Keratinocyte (primary cell): ENCODE measurements at places on chromosomes 11 and 22.

- no peak for DNase-seq
Measured at GRCh38 chr11:33476945-33477606, 219.9 kb downstream of the HIPK3 start.

DNA sequence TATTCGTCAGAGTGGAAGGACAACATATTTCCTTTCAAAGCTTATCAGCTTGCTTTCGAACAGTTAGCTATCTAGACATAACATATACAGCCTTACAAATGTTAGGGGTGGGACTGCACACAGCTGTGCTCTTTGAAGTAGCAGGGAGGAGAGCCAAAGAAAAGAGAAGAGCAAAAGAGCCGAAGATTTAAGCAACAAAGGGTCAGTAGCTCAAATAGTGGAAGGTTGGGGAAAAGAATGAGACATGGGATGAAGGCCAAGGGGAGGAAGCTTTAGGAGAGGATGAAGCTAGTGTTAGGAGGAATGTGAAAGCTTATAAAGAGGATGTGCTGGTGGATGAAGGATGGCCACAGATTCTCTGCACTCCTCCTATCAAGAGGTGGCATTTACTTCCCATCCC lies 31.8 kb upstream of the IGSF22 start:
- no peak for DNase-seq

DNA sequence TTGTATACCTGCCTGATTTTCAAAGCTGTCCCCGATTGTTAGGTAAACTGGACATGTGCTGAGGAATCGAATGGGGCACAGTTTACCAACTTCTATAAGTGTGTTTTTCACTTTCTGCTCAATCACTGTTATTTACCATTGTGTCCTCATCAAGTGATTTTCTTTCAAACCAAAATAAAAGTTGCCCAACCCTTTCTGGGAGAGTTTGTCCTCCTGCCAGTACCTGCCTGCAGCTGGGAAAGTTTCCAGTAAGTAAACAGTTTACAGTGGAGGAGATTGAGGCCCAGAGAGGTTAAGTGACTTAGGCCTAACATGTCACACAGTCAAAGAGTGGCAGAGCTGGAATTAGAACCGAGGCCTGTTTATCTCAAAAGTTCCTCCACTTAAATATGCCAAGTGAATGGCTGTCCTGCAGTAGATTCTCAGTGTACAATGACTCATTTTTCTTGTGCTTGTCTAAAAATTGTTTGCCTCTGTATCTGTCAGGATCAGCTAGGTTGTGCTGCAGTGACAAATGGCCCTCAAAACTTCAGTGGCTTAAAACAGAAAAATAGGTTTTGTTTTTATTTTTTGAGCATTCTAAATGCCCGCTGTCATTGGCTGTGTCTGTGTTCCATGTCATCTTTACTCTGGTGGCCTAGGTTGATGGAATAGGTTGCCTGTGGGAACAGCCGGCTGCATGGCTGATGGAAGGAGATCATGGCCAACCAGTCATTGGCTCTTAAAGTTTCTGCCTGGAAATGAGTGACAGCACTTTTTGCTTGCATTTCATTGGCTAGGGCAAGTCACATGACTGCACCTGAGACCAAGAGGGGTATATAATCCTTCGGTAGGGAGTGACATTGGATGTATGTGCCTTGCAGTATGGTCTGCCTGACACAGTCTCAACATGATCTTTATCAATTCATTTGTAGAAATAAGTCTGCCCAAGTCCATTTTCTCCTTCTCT lies 61.8 kb upstream of the CRYBB3 start:
- DNase-seq = no peak

DNA sequence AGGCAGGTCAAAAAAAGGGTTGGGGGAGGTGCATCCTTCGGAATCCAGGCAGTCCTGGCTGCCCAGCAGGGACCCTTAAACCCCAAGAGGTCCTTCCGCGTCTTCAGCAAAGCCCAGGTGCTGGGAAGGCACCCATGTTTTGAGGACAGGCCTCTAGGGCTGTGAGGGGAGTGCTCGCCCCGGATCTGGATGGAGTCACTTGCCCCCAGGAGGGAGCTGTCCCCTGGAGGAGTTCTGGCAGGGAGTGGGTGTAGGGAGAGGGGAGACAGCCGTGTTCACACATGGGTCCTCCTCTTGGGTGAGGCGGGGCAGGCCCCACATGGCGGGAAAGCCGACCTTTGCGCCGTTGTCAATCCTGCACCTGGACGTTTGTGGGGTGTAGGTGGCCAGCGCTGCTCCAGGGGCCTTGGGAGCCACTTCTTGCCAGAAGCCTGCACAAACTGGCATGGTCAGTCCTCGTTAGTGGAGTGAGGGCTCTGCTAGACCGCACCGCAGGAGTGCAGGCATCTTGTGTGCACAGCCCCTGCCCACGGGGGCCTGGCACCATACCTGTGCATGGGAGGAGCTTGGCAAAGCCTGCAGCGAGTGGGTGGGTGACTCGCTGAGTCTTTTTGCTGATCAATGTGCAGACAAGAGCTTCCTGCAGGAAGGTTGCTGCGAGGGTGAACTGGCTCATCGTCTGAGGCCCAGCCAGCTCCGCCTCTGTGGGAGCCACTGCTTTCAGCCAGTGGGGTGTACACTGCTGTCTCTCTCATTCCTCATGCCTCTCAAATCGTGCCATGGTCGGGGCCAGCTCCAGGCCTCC lies 16.0 kb downstream of the PPIL2 start:
- DNase-seq = no peak

DNA sequence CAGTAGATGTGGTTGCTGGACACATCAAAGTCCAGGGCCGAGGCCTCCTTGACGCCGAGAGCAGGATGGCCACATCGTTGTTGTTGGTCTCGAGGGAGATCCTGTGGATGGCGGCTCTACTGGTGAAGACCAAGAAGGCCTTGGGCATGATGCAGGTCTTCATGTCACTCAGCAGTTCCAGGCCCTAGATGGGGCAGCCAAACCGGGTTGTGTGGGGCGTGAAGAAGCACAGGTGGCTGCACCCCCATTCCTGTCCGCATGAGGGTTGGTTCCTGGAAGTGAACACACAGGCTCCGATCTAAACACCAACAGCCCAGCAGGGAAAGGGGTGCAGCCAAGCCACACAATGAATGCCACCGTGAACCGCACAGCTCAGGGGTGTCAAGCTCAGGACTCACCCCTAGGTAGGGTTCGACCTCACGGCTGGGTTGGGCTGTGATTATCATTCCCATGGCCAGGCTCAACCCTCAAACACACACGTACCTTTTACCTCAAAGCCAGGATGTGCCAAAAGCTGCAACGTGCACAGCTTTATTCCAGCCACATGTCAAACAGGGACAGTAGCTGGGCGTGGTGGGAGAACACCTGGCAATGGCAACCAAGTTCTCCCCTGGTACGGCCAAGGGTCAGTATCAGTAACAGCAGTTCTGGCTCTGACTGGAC lies 132.3 kb downstream of the CRYBB2 start:
- no peak for DNase-seq

- no peak for DNase-seq
Measured at GRCh38 chr11:860234-861104, 17.8 kb downstream of the TSPAN4 start.

DNA sequence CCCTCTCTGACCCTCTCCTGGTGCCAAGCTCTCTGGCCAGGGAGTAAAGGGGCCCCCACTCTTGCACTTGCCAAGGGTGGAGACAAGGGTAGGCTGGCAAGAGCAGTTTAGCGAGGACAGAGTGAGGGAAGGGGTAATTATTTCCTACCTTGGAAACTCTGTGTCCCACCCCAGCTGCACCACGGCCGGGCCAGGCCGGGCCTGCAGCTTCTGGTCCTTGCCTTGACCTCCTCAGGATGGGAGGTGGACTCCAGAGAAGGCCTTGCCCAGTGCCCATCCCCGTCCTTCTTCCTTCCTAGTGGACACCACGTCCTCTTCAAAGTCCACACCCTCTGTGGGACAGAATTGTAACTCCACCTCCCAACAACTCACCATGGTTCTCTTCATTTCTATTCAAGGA lies 18.4 kb upstream of the OSBPL5 start:
- DNase-seq = no peak

GRCh38 chr11:27319072-27319471 lies 43.9 kb downstream of the CCDC34 start:
- no peak for DNase-seq

DNA sequence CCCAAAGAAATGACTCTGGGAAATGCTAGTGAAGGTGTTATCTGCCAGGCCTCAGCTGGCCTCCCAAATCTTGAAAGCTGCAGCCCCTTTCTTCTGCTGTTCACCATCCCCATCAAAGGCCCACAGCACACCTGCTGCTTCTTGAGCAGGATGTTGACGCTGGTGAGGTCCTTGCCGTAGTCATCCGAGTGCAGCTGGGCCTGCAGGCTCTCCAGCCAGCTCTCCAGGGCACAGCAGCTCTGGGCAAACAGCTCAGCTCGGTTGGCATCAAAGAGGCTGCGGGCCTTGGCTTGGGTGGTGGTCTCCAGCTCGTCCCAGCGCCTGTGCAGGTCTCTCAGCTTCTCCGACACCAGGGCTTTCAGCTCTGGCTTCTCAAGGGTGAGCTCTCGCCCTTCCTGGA lies 18.5 kb upstream of the RBM4B start:
- DNase-seq = no peak

- DNase-seq = no peak
Measured at GRCh38 chr11:104332110-104332509, 168.2 kb upstream of the PDGFD start.

DNA sequence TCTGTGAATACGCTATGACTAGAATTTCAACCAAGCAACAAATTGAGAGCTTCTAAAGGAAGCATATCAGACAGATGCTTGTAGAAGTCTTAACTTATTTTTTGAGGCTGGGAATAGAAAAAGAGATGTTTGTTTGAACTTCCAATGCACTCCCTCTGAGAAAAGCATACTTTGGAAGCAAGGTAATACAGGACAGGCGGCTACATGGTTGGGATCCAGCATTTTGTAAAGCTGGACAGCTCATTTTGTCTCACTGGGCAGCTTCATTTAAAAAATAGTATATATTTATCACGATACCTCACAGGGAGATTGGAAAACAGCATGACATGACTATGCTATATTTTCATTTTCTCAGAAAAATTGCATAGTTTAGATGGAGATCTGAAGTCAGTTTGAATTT lies 821.3 kb upstream of the API5 start:
- DNase-seq = no peak

GRCh38 chr11:68120273-68121066 lies 718 bp downstream of the CHKA start:
- no peak for DNase-seq

GRCh38 chr22:26559961-26560575 lies 29.9 kb downstream of the TPST2 start:
- no peak for DNase-seq

- DNase-seq = no peak
Measured at GRCh38 chr11:66417000-66417399, 3.8 kb upstream of the NPAS4 start.

DNA sequence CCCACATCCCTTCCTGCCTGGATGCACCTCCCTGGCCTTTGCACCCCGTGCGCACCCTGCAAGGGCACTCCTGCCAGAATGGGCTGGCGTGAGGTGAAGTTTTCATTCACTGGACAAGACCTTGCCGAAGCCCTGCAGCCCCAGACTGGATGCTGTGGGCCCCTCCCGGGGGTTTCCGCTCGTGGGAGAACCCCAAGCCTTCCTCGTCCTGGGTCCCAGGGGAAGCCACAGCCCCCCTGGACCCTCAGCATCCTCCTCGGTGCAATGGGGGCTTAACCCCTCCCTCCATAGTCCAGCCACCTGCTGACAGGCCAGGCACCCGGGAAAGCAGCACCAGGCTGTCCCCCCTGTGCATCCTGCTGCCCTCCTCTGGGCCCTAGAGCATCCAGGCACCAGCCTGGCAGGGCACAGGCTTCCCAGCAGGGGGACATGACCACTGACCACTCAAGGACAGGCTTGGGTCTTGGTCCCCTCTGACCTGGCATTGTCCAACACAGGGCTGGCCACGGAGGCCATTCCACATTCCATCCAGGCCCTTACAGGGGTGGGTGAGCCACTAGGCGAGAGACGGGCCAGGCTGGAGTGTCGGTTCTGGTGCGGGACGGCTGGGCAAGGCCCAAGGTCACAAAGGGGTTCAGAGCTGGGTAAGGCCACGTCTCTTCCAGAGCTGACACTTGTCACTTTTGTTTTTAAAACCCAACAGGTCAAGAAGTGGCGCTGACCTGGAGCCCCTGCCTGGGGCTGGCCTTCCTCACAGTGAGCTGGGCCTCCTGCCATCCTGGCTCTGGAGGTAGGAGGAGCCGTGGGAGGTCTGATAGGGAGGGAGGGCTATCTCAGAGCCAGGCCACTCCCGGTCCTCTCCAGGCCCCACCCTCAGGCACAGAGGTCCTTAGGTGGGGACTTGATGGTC lies 41.5 kb upstream of the PPARA start:
- DNase-seq = no peak

DNA sequence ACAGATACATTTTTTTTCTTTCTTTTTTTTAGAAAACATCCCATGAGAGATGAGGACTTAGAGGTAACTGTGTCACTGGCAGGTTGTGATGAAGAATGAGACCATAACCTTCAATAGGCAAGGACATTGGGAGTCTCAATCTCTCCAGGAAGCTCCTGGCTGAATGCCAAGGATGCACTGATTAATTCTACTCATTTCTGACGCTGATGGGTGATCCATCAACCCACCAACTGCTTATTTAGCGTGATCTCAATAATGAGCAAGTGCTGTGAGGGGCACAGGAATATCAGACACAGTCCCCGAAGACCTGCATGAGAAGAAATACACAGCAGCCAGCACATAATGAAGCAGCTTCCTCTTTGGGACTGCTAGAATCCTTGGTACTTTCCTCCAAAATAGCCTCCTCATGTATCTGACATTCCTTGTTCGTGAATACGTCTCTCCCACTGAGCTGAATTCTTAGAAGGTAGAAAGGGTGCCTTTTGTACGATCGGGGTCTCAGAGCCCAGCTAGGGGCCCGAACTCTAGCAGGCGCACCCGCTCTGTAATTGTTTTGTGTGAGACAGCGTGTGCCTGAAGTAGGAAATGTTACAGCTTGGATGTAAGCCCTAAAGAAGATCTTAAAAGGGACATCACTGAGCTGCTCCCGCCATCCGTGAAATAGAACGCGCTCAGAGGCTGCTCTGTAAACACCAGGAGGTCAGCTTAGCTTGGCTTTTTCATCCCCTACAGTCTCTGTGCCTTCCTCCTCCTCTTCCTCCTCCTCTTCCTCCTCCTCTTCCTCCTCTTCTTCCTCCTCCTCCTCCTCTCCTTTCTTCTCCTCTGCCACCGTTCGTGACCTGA lies 7.2 kb downstream of the CLMP start:
- no peak for DNase-seq

- DNase-seq = no peak
Measured at GRCh38 chr22:43467216-43467940, 55.6 kb downstream of the MPPED1 start.

GRCh38 chr22:36936362-36937116 lies 23.1 kb downstream of the CSF2RB start:
- no peak for DNase-seq
